ENCODE measurements at places on chromosomes 11 and 22. TPM values are rescaled to one million over a fixed set of nuclear protein-coding genes. Genes with fewer than 3 reads are reported as not detected.

CDC42EP1 gene
- total RNA-seq: 43.1 TPM

TXNRD2 gene
- 44.1 TPM for total RNA-seq

E2F8 gene
- 12.8 TPM for total RNA-seq

CALCB gene
- not detected for total RNA-seq

RFPL3 gene
- not detected for total RNA-seq

SMTNL1 gene
- not detected for total RNA-seq

OR51E2 gene
- not detected for total RNA-seq

APOL4 gene
- 1.3 TPM for total RNA-seq

CARD18 gene
- not detected for total RNA-seq

PKNOX2 gene
- total RNA-seq: 0.13 TPM

TMPRSS6 gene
- total RNA-seq: not detected

GLYATL2 gene
- total RNA-seq: not detected

COX8A gene
- total RNA-seq: 188 TPM

SMC1B gene
- not detected for total RNA-seq

GP1BB gene
- 1.3 TPM for total RNA-seq

KCNQ1OT1 gene
- 2.8 TPM for total RNA-seq

ARHGAP8 gene
- total RNA-seq: not detected

ADORA2A gene
- total RNA-seq: 41.4 TPM

MOGAT2 gene
- not detected for total RNA-seq

GPR83 gene
- not detected for total RNA-seq

KREMEN1 gene
- 1.1 TPM for total RNA-seq

PAMR1 gene
- 0.65 TPM for total RNA-seq

MPEG1 gene
- not detected for total RNA-seq

OR8G1 gene
- total RNA-seq: not detected

HORMAD2 gene
- not detected for total RNA-seq

Measured in thoracic aorta endothelial cell (primary cell).